GM18507 (cell line): ENCODE measurements at places on chromosomes 2 and 18.

GRCh38 chr2:204264621-204265140 is 280.6 kb upstream of the PARD3B start:
- DNase-seq = no peak

- DNase-seq = no peak
These were observed 339.6 kb upstream of the LRATD1 start for GRCh38 chr2:14292964-14293363.

DNA sequence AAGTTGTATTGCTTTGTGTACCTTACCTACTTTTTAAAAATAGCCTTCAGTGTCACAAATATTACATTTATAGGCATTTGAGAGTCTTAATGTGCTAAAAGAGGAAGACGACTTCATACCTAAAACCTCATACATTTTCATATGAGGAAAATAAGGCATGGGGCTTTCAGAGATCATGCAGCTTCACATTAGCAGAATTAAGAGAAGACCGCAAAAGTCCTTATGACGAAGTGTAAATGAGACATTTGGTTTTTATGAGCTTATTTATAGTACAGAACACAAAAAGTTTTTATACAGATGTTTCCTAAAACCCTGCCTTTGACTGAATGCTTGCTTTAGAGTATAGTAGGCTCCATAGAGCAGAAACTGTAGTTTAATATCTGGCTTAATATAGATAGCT is 10.1 kb upstream of the CCDC138 start:
- DNase-seq = no peak

- DNase-seq = no peak
These were observed 90.8 kb downstream of the NFATC1 start for GRCh38 chr18:79486356-79487182.

- no peak for DNase-seq
These were observed 254.5 kb downstream of the KLHL29 start for GRCh38 chr2:23639406-23639982.

GRCh38 chr2:131153529-131153928 is 48.4 kb downstream of the PLEKHB2 start:
- no peak for DNase-seq

DNA sequence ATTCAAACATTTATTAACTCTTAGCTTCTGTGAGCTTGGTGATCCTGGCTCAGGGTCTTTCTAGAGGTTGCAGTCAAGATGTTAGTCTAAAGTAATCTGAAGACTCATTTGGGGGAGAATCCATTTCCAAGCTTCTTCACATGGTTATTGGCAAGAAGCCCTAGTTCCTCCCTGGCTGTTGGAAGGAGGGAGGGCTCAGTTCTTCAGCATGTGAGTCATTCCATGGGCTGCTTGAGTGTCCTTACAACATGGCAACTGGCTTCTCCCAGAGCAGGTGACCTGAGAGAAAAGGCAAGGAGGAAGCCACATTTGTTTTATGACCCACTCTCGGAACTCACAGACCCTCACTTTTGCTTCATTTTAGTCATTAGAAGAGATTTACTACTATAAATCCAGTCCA is 10.6 kb upstream of the C2orf74 start:
- no peak for DNase-seq

DNA sequence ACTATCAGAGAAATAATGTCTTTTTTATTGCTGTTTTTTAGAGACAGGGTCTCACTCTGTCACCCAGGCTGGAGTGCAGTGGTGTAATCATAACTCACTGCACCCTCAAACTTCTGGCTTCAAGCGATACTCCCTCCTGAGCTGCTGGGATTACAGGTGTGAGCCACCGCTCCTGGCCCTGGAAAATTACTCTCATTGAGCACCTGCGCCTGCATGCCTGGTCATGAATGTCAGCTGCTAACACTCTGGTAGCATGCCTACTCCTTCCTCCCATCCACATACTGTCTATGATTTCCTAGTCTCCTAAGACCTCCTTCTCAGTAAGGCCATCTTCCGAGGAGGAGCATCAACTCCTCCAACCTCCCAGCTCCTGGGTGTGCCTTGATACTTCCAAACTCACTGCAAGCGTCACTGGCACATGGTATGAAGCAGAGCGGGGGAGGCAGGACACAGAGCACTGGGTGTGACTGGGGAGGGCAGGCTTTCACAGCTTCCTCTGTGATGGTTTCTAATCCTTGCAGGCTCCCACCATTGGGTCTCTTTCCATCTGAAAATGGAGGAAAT is 1.6 kb upstream of the MAP2 start:
- DNase-seq = no peak

- DNase-seq = no peak
These were observed 30.7 kb upstream of the PTMA start for GRCh38 chr2:231677632-231678104.

- no peak for DNase-seq
These were observed 146.4 kb downstream of the FTCDNL1 start for GRCh38 chr2:199704358-199705238.

GRCh38 chr2:218823196-218823855 is 8.3 kb downstream of the PRKAG3 start:
- DNase-seq = no peak
